ENCODE measurements at places on chromosomes 1 and 21. TPM values are rescaled to one million over a fixed set of nuclear protein-coding genes. Genes with fewer than 3 reads are reported as not detected.

The RHBDL2 gene
- 16.1 TPM for total RNA-seq

The LYPD8 gene
- total RNA-seq: not detected

The IFI16 gene
- total RNA-seq: 100 TPM

The GSTM5 gene
- total RNA-seq: 0.36 TPM

The GNAT2 gene
- not detected for total RNA-seq

The PROK1 gene
- total RNA-seq: 0.20 TPM

The RXFP4 gene
- not detected for total RNA-seq

The MYOM3 gene
- 0.88 TPM for total RNA-seq

The SOX13 gene
- 10.4 TPM for total RNA-seq

The CLDN17 gene
- total RNA-seq: 1.8 TPM

GRCh38 chr1:205243350-205244191 is 15.8 kb downstream of the TMCC2 start:
- no peak for ATAC-seq

- peak; percentile 41 for ATAC-seq
These were observed 18.0 kb downstream of the KIAA0319L start for GRCh38 chr1:35539073-35539823.

- no peak for ATAC-seq
These were observed 1.2 kb downstream of the ALG14 start for GRCh38 chr1:95071539-95071938.

DNA sequence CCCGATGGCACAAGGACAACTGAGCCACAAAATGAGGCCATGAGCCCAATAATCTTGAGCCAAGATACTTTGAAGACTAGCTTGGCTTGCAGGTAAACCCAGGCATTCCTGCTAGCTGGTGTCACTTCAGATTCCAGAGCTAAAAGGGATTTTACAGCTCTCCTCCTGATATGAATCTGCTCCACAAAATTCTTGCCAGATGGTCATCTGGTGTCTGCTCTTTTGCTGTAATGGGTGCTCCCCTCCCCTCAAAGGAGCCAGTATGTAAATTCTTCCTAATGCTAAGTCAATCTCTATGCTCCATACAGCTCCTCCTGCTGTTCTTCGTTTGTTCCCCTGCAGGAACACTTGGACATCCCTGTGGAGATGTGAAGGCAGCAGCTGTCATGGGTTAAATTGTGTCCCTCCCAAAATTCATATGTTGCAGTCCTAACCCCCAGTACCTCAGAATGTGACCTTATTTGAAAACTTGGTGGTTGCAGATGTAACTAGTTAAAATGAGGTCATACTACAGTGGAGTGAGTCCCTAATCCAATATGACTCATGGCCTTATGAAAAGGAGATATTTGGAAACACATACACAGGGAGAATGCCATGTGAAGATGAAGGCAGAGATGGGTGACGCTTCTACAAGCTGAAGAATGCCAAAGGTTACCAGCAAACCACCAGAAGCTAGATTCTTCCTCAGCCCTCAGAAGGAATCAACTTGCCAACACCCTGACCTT is 180.6 kb upstream of the PALMD start:
- ATAC-seq: peak; percentile 72

DNA sequence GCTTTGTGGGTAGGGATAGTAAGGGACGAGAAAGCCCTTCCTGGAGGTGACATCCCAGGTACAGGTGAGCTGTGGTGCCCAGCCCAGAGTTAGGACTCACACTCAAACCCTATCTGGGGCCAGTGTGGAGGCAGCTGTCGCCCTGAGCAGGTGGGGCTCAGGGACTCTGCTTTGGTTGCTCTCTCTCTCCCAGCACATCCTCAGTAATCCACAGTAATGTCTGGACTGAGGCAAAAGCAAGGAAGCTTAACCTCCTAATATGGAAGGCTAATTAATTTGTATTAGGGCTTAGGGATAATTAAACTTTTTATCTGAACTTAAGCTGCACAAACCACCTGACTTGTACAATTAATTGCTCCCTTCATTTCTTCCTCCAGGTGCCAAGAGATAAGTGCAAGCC is 38.2 kb downstream of the DDX20 start:
- no peak for ATAC-seq

GRCh38 chr1:3928586-3928985 is 28.5 kb upstream of the C1orf174 start:
- no peak for ATAC-seq

DNA sequence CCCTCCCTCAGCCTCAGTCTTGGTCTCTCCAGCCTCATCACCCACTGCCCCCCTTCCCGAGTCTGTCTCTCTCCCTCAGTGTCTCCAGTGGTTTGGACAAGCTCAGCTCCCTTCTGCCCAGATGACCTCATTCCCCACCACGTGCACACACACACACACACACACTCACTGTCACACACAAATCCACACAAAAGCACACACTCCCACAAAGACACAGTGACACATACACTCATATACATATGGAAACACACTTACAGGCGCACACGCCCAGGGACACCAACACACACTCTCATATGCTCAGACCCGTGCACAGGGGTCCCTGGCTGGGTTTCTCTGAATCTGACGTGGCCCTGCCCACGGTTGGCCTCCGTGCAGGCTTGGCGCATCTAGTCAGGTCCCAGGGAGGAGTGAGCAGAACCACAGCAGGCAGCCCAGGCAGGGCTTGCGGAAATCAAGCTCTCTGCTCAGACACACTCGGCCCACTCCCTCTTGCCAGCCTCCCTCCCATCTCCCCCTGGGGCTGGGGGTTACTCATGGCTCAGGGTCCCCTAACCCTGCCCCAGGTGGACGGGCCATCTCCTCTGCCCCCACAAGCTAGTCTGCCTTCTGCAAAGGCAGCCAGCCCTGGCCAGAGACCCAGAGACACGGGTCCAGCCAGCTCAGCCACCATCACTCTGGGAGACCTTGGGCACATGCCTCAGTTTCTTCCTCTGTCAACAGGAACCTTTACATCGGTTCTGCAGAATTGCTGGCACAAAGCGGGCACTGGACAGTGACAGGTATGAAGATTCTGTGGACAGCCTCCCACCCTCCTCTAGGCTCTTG is 38.5 kb upstream of the FAM131C start:
- peak; percentile 10 for ATAC-seq

GRCh38 chr1:147168626-147169058 is 3.6 kb downstream of the PRKAB2 start:
- ATAC-seq: no peak

DNA sequence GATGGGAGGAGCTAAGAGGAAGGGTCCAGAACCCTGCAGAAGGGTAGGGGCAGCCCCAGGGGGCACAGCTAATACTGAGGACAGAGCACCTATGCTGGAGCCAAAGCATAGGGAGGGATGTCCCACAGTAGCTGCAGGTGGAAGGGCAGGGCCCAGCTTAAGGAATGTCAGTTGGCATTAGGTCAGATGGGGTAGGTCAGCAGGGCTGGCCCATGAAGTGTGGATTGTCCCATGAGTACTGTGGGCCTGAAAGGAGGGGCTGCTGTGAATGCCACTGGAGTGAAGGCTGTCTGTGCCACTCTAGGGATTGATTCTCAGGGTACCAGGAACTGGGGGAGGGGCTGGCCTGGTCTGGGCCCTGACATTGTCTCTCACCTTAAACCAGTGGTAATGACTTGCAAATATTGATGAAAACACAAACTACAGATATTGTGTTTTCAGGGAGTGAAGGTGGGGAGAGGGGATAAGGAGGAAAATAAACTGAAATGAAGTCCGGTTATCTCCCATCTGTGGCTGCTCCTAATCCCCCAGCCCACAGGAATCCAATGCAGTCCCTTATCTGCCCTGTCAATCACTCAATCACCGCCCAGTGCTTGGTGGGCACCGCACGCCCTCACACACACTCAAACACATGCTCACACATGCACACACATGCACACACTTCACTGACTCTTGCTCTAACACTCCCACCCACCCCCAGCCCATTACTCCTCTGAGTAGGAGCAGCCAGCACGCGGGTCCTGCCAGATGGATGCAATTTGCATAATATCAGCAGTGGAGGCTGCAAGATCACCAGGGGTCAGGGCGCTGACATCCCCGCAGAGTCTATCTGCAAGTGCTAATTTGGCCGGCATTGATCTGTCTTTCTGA is 27.8 kb downstream of the DMAP1 start:
- no peak for ATAC-seq

DNA sequence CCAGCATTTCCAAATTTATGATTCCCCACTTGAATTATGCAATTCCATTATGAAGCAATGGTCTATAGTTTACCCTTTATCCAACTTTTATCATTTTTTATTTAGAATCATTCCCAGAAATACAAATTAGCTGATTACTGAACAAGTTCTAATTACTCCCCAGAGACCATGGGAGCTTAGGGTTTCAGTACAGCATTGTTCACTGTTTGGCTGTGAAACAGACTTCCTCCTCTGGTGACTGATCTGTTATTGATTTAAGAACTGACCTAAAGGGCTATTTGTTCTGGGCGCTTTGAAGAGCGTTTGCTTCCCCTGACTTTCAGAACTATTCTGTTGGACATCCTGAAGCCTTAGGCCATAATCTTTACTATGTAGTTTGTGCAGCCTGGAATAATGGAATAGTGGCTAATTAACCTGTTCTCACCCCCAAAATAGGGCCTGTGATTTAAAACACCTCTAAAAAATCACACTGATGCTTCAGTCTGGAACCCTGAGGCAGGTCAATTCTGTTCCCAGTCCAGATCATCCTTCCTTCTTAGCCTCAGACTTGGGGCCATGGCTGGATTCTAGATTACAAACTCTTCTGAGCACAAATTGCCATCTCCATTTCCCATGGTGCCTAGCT is 58.7 kb downstream of the ALG14 start:
- no peak for ATAC-seq

GRCh38 chr1:40915581-40915980 is 53.4 kb upstream of the CITED4 start:
- no peak for ATAC-seq

DNA sequence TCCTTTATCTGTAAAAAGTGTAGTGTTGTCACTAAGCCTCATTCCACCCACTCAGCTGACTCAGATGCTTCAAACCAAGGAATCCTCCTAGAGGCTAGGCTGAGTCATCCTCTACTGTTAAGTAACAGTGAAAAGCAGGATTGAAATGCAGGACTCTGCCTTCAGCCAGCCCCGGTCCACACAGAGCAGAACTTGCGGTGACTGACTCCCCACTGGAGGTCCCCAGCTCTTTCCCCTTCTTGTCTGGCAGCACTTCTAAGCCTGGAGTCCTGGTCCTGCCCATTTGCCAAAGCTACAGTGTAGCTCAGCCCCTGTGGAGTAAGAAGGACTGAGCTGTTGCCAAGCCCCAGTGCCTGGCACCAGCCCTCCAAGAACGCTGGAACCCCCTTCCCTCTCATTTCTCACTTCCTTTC is 1.7 kb downstream of the RAB7B start:
- ATAC-seq: peak; percentile 84

- no peak for ATAC-seq
These were observed 87.2 kb downstream of the MAN1C1 start for GRCh38 chr1:25703671-25704266.

DNA sequence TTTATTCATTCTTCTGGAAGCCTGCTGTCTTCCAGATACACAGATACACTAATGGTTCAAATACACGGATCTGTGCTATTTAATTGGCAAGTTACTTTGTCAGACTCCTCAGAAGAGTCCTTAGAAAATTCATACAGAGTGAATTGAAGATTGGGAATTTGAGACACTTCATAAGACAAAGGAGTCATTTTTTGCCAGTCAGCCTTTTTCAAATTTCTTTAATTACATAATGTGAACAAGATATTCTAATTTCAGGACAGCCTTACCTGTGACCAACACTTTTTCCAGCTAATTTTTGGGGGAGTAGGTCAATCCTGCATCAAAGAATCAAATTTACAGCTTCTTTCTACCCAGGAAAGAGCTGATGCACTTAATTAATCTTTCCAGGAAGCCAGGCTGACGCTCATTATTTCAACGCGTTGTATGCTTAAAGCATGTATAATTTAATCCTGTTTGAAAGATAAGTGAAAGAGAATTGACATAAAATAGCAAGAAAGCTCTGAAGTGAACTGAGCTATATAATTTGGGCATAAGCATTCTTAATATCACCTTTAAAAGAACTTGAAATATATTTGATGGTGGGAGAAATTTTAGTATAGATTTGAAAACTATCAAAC is 12.8 kb upstream of the NRIP1 start:
- no peak for ATAC-seq

GRCh38 chr1:20936216-20936615 is 149.1 kb upstream of the HP1BP3 start:
- ATAC-seq: no peak

- no peak for ATAC-seq
These were observed at the start of gene CLCA1 for GRCh38 chr1:86468501-86468977. Gene CLCA1 (plus strand): TSS chr1:86468927. CDS start chr1:86468972, 45 bp downstream.

- ATAC-seq: no peak
These were observed 324.3 kb upstream of the POU3F1 start for GRCh38 chr1:38370716-38371504.

GRCh38 chr1:63189677-63190076 is 132.7 kb upstream of the FOXD3 start:
- no peak for ATAC-seq

DNA sequence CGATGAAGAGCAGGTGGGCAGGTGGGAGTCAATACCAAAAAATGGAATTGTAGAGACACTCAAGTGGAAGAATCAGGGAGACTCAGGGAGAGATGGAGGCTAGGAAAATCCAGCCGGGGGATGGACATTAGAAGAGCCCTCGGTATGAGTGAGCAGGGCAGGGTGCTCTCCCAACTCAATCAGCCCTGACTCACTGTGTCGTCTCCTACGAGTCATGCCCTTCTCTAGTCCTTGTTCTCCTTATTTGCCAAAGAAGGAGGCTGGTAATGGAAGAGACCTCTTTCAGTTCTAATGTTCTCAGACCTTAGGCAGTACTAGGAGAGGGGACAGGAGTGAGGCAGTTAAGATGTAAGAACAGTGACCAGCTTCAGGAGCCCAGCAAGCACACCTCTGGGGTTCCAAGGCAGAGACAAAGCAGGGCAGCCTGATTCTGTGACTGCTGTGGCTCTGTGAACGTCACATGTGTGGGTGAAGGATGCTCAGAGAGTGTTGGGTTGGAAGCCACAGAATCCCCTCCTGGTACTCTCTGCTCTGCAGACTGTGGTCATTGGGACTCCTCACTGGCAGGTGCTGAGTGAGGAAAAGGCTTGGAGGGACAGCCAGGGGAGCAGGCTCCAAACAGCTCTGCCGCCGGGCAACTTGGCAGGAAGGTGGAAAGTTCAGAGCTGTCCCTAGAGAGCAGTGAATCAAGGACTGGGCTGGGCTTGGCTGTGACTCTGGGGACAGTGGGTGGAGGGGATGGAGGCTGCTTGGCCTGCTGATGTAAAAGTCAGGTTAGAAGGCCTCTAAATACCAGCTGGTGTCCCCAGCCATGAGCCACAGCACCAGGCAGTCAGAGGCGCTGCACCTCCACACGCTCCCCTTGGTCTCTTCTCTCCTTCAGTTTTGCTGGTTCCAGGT is 11.1 kb upstream of the GJA5 start:
- ATAC-seq: peak; percentile 39

GRCh38 chr1:106225403-106225802 is 831.1 kb upstream of the PRMT6 start:
- no peak for ATAC-seq

GRCh38 chr21:41961282-41961701 is 7.5 kb upstream of the C2CD2 start:
- ATAC-seq: no peak

- no peak for ATAC-seq
These were observed 458 bp upstream of the KRTAP10-4 start for GRCh38 chr21:44572959-44573583.

DNA sequence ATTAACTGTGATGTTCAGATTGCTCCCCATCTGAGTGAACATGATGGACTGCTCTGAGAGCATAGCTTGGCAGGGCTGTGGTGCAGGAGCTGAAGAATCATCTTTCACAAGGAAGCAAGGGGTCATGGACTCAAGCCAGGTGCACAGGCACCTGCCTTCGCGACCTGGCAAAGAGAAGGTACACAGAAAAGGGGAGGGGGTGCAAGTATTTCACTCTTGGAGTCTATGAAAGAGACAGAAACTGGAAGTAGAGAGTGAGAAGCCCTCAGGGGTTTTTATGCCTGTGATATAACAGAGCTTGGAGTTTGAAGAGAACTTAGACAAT is 232.6 kb upstream of the PLXNA2 start:
- ATAC-seq: no peak
